ENCODE measurements at places on chromosomes 7 and 10.

GRCh38 chr7:103996017-103996551 lies 6.6 kb upstream of the RELN start:
- DNase-seq = no peak

DNA sequence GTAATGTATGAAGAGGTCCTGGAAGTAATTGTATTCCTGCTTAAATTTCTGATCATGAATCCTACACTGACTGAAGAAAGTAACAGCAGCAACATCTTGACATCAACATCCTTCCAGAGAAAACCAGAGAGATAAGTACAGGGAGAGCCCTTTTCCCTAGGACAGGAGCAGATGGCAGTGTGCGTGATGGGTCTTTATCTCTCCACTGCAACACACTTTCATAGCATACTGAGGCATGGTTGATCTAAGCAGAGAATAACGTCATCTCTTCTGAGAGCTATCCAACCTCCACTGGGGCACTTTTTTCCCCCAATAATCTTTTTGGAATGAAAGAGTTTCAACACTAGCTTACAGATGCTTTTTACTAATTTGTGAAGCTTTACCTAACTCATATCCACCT lies 342 bp downstream of the OR2A25 start:
- no peak for DNase-seq

DNA sequence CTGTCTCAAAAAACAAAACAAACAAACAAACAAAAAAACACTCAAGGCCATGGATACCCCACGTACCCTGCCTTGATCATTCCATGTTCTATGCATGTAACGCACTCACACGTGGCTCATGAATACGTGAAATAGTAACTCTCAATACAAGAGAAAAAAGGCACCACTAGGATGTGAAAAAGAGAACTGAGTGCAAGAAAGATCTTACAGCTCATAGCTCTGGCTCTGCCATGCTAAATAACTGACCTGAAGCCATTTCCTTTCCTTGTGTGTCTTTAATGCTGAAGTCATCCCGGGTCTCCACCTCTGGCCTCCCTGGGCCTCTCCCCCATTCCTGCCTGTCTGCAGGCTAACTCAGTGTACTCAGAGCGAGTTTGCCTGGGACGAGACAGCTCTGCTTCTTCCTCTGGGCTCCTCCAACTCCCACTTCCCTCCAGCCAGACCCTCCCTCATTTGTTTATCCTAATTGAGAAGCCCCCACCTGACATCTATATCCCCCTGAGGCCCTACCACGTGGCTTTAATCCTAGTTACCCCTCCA lies 117.3 kb downstream of the PRPF18 start:
- DNase-seq = no peak

DNA sequence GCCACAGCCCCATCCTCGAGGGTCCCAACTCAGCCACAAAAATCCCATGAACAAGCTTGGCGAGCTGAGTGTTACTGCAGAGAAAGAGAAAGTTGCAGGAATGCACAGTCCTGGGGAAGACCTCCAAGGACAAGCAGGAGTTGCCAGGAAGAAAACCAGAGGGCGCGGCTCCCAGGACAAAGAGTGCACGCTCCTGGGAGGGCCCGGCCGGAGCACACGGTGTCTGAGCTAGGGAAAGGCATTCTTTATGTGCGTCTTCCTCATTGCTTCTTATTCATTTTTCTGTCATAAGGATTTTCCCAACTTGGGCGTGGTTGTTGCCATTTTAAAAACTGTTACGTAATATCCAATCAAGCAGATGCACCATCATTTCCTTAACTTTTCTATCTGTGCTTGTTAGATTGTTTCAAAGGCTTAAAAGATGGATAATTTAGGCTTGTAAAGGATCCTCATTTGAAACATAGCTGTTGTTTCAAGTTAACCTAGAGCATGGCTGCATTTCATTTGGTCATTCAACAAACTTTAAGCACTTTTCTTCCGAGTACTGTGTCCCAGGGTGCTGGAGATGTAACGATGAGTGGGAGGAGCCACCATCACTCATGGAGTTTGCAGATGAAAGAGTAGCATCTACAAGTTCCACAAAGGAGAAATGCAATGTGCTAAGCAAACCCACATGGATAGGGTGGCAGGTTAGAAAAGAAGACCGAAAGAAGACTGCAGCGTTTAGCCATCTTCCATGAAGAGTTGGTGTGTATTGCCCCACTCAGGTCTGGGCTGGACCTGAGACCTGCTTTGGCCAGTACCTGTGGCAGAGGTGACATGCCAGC lies 5.6 kb upstream of the CNPY1 start:
- DNase-seq = no peak

GRCh38 chr10:131077031-131077430 lies 234.5 kb downstream of the TCERG1L start:
- DNase-seq = no peak

- DNase-seq = no peak
Observed at GRCh38 chr10:7389844-7390243, 21.0 kb downstream of the SFMBT2 start.

DNA sequence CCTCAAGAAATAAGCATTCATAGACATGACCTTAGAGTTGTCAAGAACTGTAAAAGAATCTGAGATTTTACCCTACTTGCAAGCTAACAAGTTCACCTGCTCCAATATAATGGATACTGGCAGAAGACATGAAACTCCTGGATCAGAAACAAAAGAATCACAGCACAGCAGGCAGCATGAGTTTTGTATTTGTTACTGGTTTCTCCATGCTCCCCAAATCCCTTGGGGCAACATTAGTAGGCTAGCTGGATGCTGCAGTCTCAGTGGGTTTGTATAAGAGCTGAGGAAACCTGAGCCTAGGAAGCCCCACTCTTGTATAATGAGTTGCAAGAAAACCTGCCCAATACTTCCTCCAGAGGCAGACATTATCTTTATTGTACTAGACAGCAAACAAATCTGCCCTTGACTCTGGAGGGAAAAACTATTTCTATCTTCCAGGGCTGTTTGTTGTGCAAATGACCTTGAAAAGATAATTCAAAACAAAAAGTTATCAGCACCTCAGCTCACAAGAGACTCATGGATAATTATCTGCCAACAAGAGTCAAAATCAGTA lies 64.8 kb downstream of the ABLIM1 start:
- DNase-seq = no peak

- no peak for DNase-seq
Observed at GRCh38 chr10:106996510-106996909, 168.0 kb downstream of the SORCS1 start.
